B cell (primary cell): ENCODE measurements at places on chromosomes 16 and 17. TPM values are rescaled to one million over a fixed set of nuclear protein-coding genes. Genes with fewer than 3 reads are reported as not detected.

Gene KRT40
- polyA plus RNA-seq, result not detected in 2 replicates

Gene MRPS23
- 9.0 and 10.3 TPM in 2 replicates for polyA plus RNA-seq

- peaks cover 75% of the 10 kb centered on the region for H3K36me3 ChIP-seq
- H3K4me3 ChIP-seq, result no peak overlapping the region
- peak overlapping the region; percentile 67 for H3K27ac ChIP-seq
- H3K27me3 ChIP-seq, result no peaks in the 10 kb centered on the region
- peaks cover 84% of the 10 kb centered on the region for H3K4me1 ChIP-seq
Observed at GRCh38 chr17:39782980-39783379, 45.2 kb downstream of the GRB7 start.

DNA sequence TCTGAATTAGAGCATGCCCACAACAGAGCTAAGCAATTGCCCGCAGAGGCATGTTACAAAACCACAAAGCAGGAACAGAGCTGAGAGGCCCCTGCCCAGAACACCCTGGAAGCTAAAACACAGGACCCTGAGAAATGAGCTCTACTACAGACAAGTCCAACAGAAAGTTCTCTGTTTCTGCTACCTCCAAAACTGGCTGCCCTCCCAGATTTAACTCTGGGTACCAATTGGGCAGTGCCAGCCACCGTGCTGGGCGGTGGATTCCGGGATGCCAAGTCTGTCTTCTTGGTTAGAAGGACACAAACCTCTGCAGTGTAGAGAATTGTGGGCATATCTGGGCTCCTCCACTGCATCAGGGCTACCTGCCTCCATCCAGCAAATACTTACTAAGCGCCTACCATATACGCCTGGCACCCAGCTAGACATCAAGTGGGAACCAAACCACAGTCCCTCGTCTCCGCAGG, 1.0 kb downstream of the CMTM4 start:
- peak overlapping the region; percentile 28 for H3K4me3 ChIP-seq
- peaks cover 17% of the 10 kb centered on the region for H3K4me1 ChIP-seq
- no peak overlapping the region for H3K27ac ChIP-seq
- peak; percentile 41 for DNase-seq
- H3K36me3 ChIP-seq, result no peaks in the 10 kb centered on the region

Gene YPEL2
- 20.7 and 24.0 TPM in 2 replicates for polyA plus RNA-seq

DNA sequence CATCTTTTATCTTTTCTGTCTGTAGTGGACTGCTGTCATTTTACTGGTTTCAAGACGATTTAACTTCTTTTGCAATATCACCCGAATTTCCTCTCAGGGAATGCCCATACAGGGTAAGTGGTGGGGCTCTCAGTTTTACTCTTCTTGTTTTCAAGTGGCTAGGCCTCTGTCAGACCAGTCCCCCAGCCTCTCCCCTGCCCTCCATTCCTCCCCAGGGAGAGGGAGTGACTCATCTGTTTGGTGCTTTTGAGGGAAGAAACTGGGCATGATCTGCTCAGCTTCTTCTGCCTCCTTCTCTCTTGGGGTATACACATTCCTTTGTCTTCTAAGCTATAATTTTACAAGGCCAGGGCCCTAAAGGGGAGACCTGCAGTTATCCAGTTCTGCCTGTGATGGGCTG, 332.0 kb downstream of the CBLN1 start:
- H3K27ac ChIP-seq, result no peak overlapping the region
- H3K4me1 ChIP-seq, result no peaks in the 10 kb centered on the region
- DNase-seq, result no peak
- H3K4me3 ChIP-seq, result no peak overlapping the region
- H3K27me3 ChIP-seq, result no peaks in the 10 kb centered on the region

DNA sequence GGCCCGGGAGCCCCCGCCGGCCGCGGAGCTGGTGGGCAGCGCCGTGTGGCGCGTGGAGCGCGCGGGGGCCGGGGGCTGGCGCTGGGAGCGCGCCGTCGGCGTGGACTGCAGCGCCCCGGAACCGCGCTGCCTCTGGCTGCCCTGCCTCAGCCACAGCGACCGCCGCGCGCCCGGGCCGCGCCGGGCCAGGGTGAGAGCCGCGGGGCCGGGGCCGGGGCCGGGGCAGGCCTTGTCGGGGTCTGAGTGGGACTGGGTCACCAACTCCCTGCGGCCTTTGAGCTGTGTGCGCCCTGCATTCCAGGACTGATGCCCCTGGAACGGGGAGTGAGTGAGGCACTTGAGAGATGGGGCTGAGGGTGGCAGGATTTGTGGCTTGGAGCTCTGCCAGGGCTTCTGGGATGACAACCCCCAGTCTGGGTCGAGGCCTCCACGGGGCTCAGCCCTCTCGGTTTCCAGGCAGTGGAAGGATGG, 25.7 kb downstream of the ARHGAP23 start:
- H3K36me3 ChIP-seq, result no peaks in the 10 kb centered on the region
- H3K27ac ChIP-seq, result no peak overlapping the region
- DNase-seq, result no peak
- H3K27me3 ChIP-seq, result peaks cover 30% of the 10 kb centered on the region

DNA sequence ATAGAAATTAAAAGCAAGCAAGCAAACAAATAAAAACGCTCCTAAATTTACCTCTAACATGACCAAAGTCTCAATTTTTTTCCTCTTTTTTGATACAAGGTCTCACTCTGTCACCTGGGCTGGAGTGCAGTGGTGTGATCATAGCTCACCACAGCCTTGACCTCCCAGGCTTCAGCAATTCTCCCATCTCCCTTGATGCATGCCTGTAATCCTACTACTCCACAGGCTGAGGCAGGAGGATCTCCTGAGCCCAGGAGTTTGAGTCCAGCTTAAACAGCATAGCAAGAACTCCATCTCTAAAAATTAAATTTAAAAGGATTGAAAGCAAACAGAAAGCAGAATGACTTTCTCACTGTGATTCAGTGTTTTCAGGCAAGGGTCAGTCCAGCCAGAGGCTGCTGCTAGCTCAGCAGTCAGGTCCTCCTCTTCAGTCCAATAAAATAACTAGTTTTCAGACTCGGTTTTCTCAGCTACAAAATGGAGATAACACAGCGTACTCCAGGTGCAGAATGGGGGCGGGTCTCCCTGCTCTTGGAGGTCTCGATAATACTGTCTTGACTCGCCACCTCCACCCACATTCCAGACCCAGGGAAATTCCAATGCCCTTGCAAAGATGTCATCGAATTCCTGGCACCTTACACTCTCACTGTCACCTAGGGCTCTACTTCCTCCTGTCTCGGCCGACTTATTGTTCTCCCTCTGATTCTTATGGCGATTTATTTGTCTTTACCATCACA, 20.7 kb upstream of the MRTFB start:
- no peak overlapping the region for H3K27ac ChIP-seq
- no peak for DNase-seq
- H3K36me3 ChIP-seq, result no peaks in the 10 kb centered on the region

Gene OSGIN1
- polyA plus RNA-seq, result 0.85 and 1.8 TPM in 2 replicates

- H3K27ac ChIP-seq, result no peak within 1 kb of the TSS
- H3K36me3 ChIP-seq, result no peaks in the 10 kb centered on the region
- H3K4me1 ChIP-seq, result peaks cover 3% of the 10 kb centered on the region
- peaks cover 5% of the 10 kb centered on the region for H3K27me3 ChIP-seq
- no peak within 1 kb of the TSS for H3K4me3 ChIP-seq
- DNase-seq, result no peak
Observed at GRCh38 chr16:23302045-23302956, at the start of gene SCNN1B. Gene SCNN1B, plus strand, starts transcription at chr16:23302302. Its CDS starts 46,298 bp downstream, at chr16:23348600.

Gene ABCA6
- 0.18 and 0.46 TPM in 2 replicates for polyA plus RNA-seq

DNA sequence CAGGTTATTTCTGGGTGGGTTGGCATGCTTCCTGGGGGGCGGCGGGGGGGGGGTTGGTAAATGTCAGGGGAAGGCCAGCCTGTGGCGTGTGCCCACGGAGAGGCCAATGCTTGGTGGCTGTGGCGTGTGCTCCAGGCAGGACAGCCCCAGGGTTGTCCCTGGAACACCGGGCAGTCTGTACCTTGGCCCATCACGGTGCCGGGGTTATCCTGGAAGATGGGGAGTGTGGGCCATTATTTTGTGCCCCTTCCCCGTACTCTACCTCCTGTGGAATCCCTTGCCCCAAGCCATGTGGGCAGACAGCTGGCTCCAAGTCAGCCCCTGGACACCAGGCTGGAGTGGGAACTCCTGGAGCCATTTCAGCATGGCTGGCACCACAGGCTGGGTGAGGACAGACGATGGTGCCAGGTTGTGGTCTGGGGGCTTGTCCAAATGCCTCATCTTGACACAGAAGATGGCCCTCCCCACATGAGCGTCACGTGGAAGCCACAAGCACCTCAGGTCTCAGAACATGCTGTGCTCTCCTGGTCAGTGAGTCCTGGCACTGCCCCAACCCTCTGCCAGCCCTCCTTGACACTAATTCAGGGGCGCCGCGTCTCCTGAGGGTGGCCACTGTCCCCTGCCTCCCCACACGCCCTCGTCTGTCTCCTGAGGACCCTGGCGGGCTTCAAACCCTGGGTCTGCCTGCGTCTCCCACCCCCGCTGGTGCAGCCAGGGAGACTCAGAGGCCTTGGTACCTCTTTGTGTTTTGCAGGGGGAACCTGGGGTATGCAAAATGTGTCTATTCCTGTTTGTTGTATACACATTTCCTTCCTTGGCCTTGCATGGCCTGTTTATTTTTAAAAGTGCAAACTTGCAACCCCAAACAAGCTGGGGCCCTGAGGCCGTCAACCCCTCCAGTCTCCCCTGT, 4.3 kb downstream of the SLC16A3 start:
- H3K27ac ChIP-seq, result peak overlapping the region; percentile 23
- DNase-seq, result no peak
- no peaks in the 10 kb centered on the region for H3K36me3 ChIP-seq
- no peaks in the 10 kb centered on the region for H3K27me3 ChIP-seq
- H3K4me1 ChIP-seq, result peaks cover 26% of the 10 kb centered on the region
